ENCODE measurements at places on chromosomes 12 and 14. TPM values are rescaled to one million over a fixed set of nuclear protein-coding genes. Genes with fewer than 3 reads are reported as not detected.

Gene ALX1
- 6.7 TPM for total RNA-seq

Gene PRH2
- not detected for total RNA-seq

Gene VASH1
- total RNA-seq, result 4.2 TPM

Gene MSRB3
- 24.1 TPM for total RNA-seq

Gene TROAP
- 87.2 TPM for total RNA-seq

Gene SAMD15
- total RNA-seq, result 2.0 TPM

Gene PLEKHH1
- total RNA-seq, result 4.2 TPM

Gene CLBA1
- total RNA-seq, result 18.0 TPM

Gene BCL11B
- 0.20 TPM for total RNA-seq

Gene METTL3
- total RNA-seq, result 47.8 TPM

All from A549 treated with CORT108297 at 1 μM for 4 hours (cell line).